ENCODE measurements at places on chromosomes 16 and 17.

DNA sequence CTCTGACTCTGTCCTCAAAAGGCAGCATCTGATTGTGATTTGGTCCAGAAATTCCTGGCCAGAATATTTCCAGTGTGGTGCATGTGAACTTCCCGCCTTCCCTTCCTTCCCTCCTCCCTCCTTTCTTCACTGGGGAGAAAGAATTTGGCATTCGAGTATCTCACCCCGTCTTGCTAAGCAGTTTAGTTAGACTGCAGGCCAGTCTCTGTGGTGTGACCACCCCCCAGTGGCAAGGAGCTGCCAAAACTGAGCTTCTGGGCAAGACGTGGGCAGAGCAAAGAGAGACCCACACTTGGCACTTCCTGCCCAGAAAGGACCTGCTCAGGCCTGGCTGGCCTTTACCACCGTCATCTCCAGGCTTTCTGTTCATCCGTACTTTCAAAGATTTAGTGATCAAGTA is 36.4 kb downstream of the SNX20 start:
- no peak for DNase-seq

DNA sequence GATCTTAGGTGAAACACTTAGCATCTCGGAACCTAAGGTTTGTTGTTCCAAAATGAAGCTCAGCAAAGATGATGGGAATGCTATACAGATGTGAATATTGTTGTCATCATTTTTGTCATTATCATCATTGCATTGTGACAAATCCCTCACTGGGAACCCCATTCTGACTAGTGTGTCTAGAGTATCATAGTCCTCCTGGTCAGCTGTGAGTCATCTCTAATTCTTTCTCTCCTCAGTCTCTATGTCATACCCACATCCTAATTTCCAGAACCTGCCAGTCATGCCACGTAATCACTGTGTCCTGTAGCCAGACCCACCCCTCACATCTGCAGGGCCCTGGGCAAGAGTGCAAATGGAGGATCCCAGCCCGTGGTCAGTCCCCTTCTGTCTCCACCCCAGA is 60.5 kb upstream of the CLEC3A start:
- no peak for DNase-seq

GRCh38 chr17:68594552-68594951 is 6.6 kb downstream of the FAM20A start:
- DNase-seq: no peak

DNA sequence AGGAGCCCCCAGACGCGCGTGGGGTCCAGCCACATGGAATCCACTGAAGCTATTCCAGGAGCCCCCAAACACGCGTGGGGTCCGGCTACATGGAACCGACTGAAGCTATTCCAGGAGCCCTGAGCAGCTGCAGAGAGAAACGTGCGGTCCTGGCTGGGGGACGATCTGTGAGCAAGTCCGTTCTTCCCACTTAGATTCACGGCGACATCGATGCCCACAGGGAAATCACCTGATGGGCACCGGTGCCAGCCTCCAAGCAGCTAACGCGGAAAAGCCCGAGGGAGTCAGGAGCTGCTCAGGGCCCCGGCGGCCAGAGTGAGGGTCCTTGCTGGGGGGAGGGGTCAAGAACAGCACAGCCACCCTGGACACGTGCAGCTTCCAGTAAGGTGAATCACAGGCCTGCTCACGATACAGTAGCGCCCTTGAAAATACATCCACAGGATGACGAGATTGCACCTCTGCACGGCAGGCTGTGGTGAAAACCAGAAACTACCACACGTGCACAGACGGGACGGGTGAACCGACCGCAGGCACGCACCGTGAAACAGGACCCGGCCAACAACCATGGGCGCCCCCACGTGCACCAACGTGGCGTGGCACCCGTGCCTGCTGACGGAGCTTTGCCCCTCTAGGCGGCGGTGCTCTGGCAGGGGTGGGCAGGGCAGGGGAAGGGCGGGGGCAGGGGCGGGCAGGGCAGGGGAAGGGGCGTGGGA is 77.7 kb upstream of the GNG13 start:
- DNase-seq: no peak

- no peak for DNase-seq
Observed at GRCh38 chr17:33390479-33391176, 97.5 kb upstream of the ASIC2 start.

DNA sequence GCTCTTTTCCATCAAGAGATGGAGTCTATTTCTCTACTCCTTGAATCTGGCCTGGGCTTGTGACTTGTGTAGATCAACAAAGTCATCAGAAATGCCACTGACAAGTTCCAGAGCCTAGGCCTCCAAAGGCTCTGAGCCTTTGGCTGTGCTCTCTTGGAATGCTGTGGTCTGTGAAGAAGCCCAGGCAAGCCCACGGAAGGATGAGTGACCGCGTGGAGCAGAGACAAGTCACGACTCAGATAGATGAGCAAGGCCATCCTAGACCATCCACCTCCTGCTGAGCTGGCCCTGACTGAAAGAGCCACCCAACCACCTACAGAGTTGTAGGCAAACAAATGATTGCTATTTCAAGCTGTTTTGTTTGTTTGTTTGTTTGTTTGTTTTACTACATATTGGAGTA is 11.6 kb upstream of the ICAM2 start:
- DNase-seq: no peak

GRCh38 chr17:19447085-19447583 is 36.1 kb downstream of the RNF112 start:
- DNase-seq: peak; percentile 20
